ENCODE measurements at places on chromosomes 4 and X.

- DNase-seq: no peak
Observed at GRCh38 chr4:1505511-1506460, 99.5 kb upstream of the NKX1-1 start.

DNA sequence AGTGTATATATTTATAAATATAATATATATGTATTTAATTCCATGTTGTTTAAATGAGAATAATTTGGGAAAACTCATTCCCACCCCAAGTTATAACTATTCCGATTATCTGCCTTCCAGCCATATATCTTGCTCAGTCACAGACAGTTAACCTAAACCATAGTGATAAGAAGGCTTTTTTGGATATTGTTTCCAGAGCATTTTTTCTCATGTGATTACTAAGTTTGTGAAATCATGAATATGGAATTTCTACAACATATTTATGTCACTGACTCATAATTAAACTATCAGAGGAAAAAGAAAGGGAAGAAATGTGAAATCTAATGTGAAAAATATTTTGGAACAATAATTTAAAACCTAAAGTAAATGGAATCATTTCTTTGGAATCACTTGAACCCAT lies 1163.5 kb upstream of the PABPC4L start:
- DNase-seq: no peak

DNA sequence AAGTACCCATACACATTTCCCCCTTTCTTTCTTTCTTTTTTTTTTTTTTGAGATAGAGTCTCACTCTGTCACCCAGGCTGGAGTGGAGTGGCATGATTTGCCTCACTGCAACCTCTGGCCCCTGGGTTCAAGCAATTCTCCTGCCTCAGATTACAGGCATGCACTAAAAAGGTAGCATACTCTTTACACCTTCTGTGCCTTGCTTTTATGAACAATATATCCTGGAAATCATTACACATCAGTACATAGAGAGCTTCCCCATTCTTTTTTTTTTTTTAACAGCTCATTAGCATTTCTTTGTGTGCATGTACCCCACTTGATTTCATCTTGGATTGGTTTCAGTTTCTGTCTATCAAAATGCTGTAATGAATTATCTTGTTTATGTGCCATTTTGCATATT lies 18.6 kb upstream of the HSD17B10 start:
- no peak for DNase-seq

DNA sequence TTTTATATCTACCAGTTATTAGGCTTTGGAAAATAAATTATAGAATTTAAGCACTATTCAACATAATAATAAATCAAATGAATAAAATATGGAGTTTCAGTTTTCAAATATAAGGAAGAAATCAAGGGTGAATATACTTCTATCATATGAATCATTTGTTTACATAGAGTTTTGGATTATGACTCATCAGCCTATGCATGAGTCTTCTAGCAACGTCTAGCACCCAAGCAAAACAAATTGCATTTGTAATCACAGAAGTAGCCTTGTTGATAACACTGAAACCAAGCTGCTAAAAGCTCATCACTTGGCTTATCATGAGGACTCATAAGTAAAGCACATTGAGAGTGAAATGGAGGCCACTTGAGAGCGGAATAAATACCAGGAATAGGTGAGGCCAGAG lies 434.6 kb downstream of the PCDH11X start:
- no peak for DNase-seq

GRCh38 chrX:10617186-10617998 lies 3.0 kb downstream of the MID1 start:
- no peak for DNase-seq

DNA sequence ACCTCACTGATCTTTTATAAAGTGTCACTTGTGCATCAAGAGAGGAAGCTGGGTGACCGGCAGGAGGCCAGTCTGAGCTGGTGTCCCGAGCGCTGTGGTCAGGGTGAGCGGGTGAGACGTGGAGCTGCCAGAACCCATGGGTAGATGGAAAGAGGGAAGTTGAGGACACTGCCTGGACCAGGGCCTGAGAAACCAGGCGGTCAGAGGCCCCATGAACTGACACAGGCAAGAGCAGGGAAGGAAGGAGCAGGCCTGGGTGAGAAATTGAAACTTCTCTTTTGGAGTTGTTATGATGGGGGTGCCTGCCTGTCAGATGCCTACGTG lies 192.6 kb downstream of the AFAP1 start:
- DNase-seq: peak; percentile 22

GRCh38 chrX:42242004-42242403 lies 318.6 kb upstream of the CASK start:
- no peak for DNase-seq

GRCh38 chr4:113673450-113673849 lies 88.1 kb downstream of the CAMK2D start:
- no peak for DNase-seq

GRCh38 chr4:69497076-69497475 lies 1.4 kb upstream of the UGT2B4 start:
- no peak for DNase-seq

- peak; percentile 9 for DNase-seq
Observed at GRCh38 chr4:55399581-55399980, 3.8 kb downstream of the TMEM165 start.

DNA sequence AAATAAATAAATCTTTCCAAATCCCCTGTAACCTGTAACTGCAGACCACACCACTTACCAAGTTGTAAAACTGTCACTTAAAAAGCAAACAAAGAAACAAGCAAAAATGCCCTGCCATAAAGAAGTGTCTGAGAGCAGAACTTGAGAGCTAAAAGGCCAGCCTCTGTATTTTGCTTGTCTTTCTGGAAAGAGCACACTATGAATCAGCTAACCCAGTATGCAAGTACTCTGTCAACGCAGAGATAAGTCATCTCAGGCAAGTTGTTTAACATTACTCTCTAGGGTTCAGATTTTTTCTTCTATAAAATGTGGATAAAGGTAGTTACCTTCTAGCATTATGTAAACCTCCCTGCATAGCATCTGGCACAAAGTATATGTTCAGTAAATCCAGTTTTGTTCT lies 134.8 kb downstream of the HS3ST1 start:
- DNase-seq: no peak

DNA sequence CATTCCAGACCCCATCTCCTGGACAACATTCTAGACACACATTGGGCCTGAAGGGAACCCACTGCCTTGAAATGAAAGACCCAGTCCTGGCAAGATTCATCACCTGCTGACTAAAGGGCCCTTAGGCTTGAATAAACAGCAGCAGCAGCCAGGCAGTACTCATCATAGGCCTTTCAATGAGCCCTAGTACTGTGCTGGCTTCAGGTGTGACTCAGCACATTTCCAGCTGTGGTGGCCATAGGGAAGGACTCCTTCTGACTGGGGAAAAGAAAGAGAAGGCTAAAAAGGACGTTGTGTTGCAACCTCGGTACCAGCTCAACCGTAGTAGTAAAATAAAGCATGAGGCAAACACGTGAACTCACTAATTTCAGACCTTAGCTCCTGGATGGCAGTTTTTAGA lies 344.0 kb downstream of the ACTRT1 start:
- no peak for DNase-seq

- DNase-seq: peak; percentile 22
Observed at GRCh38 chr4:152369902-152370295, 166.0 kb downstream of the FBXW7 start.

DNA sequence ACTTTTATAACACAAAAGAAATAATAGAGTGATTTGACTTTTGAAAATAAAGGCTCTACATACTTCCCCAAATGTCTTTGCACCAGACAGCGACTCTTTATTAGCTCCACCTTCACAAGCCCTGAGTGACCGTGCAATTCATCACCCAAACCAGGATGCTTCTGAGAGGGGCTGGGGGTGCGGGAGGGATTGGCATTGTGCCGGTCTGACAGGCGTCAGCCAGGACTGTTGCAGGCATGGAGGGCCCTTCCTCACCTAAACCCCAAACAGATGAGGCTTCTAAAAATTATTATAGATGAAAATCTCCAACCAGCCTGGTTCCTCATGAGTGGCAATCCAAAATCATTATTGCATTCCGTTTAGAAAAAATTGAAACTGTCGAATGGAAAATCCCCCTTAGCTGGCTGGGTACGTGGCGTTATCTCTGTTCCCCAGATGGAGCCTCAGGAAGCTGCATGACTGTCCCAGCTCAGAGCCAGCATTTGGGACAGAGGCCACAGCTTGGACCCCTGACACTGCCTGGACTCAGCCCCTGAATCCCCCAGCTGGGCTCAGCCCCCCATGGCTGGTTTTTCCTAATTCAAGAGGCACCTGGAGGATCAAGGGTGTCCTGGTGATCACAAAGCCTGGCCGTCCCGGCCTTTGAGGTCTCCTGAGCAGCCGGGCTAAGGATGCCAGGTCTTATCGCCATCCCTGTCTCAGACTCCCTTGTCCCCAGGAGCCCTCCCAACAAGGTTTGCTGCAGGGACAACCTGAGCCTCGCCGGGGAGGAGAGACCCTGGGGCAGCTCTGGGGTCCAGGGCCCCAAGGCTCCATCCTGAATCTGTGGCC lies 60.4 kb downstream of the SORCS2 start:
- DNase-seq: no peak

GRCh38 chr4:182724414-182724813 lies 192.8 kb downstream of the DCTD start:
- no peak for DNase-seq

DNA sequence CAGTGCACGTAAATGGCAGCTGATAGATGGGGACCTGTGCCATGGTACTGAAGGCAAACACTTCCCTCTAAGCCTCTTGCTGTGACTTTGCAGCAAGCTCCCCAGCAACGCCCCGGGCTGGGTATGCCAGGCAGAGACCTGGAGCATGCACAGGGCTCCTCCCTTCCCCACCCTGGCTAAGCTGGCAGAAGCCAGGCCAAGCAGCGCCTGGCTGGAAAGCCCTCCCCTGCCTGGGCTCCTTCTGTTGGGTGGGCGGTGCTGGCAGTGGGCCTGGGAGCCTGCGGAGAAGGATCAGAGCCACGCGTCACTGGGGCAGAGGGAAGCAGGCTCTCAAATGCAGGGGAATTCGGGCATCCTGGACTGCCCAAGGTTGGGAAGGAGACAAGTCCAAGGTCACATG lies 3.6 kb downstream of the ATP2B3 start:
- DNase-seq: peak; percentile 3

GRCh38 chrX:10021461-10022272 lies 54.5 kb downstream of the CLDN34 start:
- DNase-seq: no peak

DNA sequence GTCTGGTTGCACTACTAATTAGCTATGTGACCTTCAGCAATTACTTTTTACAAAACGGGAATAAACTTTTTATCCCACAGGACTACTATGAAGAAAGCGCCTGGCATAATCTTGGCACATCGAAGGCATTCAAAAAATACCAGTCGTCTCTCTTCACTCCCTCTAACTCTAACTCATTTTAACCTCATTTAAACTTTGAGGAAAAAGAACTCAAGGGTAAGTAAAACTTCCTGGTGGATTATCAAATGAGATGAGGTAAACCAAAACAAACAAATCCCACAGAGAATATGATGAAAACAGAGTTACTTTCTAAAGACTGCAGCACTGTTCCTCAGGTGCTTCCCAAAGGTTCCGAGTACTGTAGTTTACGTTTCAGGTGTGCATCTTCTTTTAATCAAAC lies 66.9 kb downstream of the SH3RF1 start:
- DNase-seq: no peak

DNA sequence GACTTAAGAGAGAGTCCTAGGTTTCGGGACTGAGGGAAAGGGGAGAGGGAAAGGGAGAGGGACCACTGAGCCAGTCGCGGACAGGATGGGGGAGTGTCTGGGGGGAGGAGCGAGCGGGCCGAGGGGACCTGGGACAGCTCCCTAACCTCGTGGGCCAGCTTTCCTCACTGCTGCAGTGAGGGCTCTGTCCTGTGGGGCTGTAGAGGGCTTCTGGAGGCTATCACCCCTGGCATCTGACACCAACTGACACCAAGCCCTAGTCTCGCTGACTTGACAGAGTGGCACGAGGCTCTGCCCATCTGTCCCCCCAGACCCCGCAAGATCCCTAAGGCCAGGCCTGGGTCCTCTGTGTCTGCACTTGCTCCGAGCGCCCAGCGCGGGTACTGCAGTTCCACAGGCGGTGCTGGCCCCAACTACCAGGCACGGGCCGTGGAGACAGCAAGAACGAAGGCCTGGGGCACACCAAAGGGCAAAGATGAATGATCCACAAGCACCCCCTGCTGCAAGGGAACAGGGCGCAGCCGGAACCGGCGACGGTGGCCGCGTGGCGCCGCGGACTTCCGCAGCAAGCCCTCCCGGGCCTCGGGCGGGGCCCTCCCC lies 465 bp downstream of the HAUS7 start:
- DNase-seq: no peak

DNA sequence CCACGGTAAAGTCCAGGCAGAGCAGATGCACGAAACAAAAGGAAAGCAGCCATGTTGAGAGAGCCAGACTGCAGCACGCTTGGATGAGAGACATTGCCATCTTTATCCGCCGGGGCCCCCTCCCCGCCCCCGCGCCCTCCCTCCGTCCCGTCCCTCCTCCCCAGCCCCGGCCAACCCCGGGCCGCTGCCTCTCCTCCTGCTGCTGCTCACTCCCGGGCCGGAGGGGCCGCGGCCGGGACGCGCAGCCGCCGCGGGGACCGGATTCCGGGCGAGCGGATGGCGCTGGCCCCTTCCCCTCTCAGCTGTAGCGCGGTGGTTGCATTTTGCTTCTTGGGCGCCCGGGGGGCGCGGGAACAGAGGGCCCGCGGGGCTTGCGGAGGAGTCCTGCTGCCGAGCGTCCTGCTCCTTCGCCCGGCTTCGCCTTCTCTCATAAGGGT lies 542 bp downstream of the RNF150 start:
- DNase-seq: peak; percentile 14

DNA sequence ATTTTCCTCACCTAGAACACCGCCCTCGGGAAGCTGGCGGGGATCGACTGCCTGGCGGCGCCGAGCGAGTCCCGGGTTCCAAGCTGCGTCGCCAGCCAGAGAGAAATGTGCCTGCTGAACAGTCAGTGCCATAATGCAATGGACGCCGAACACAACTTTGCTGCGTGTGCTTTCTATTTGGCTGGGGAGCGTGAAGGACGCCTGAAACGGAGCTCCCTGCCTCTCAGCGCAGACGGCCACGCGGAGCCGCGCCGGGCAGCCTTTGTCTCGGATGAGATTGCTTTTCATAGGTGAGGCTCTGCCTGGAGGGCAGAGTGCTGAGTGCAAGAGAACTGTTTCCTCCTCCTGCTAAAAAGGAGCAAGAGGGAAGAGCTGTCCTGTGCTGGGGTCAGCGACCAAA lies 107.7 kb upstream of the BCOR start:
- DNase-seq: no peak

DNA sequence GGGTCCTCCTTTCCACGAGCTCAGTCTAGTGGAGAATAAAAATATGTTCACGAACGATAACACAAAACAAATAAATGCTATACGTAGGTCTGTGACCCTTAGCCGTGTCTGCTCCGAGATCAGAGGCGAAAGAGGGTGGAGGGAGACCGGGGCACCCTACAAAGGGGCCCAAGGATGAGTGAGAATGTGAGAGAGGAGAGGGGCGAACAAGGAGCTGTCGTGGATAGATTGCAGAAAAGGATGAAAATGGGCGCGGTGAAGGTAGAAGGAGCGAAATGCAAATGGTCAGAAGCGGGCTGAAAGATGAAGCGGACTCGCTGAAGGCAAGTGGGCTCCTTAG lies 6.2 kb upstream of the ZBTB33 start:
- DNase-seq: no peak
